NCI-H524 (cell line): ENCODE measurements at places on chromosomes 6 and 20.

- no peak for DNase-seq
Observed at GRCh38 chr20:879626-880025, 36.5 kb downstream of the ANGPT4 start.

GRCh38 chr6:108454356-108454755 lies 106.4 kb upstream of the FOXO3 start:
- no peak for DNase-seq

DNA sequence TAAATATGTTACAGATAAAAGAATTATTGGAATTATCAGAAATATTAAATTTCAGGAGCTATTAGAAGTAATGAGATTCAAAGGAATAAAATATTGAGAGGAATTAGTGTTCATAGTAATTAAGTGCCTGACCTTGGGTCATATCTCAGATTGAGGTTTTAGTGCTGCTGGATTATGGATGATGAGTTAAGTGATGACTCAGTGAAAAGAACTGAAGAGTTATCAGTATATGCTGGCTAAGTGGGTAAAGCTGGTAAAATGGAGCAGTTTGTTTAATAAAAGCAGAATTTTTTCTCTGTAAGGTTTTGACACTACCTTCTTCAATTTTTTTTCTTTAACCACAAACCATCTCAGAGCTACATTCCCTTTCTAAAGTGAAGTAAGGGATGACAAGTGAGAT lies 206.7 kb downstream of the MANEA start:
- DNase-seq, result no peak

DNA sequence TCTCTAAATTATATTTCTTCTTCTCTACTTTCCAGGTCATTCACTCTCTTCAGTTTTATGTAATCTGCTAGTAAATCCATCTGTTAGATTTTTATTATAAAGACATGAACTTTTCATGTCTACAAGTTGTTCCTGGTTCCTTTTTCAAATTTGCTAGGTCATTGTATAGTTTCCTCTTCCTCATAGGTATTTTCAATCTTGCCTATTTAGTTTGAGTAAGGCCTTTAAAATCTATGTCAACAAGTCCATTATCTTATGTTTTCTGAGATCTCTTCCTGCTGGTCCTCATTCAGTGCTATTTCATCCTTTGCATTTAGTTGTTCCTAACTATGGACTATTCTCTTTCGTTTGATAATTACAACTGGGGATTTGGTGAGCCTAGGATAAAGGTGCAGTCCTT lies 11.0 kb downstream of the RRBP1 start:
- no peak for DNase-seq

DNA sequence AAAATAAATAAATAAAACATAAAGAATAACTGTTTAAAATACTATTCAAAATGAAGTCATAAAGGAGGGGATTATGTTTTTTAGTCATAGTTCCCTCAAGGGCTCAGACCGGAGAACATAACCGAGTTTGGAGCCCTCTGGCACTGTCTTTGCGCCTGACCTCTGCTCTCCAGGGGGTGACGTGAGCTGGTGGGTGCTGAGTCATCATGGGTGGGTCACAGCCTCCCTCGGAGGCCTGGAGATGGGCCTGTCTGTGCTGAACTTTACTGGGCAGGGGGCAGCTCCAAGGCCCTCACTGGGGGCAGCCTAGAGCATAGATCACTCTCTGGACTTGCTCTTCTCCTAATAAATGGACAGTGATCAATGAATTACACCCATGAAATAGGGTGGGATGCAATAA lies 3.1 kb upstream of the MAVS start:
- no peak for DNase-seq

DNA sequence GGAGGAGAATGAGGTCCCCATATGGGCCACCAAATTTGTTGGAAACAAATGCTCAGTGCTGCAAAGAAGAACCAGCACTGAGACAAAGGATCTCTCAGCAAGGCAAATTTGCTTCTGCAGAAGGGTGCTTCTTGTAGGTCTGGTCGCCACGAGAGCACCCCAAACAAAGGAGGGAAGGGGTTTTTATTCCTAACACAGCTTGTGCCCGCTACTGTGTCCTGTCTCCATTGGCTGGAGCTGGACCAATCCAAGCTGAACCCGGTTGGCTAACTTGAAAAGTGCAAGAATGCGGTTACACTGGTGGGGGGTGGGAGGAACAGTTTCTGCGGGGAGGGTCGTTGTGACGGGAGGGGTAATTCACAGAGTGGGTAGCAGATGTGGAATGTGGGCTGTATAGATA lies 54.1 kb upstream of the TULP1 start:
- DNase-seq, result no peak
